Lower lobe of right lung (tissue), 2 donors: ENCODE measurements at places on chromosomes 16 and 17. TPM values are rescaled to one million over a fixed set of nuclear protein-coding genes. Genes with fewer than 3 reads are reported as not detected.

The CCDC40 gene
- total RNA-seq = 14.1 TPM

The GAST gene
- total RNA-seq = not detected

The CDK5R1 gene
- total RNA-seq = 1.3 TPM

The KRT36 gene
- total RNA-seq = not detected

The NPIPA5 gene
- 12.3 TPM for total RNA-seq

The TNFRSF17 gene
- total RNA-seq = 1.4 TPM

The PIRT gene
- not detected for total RNA-seq

DNA sequence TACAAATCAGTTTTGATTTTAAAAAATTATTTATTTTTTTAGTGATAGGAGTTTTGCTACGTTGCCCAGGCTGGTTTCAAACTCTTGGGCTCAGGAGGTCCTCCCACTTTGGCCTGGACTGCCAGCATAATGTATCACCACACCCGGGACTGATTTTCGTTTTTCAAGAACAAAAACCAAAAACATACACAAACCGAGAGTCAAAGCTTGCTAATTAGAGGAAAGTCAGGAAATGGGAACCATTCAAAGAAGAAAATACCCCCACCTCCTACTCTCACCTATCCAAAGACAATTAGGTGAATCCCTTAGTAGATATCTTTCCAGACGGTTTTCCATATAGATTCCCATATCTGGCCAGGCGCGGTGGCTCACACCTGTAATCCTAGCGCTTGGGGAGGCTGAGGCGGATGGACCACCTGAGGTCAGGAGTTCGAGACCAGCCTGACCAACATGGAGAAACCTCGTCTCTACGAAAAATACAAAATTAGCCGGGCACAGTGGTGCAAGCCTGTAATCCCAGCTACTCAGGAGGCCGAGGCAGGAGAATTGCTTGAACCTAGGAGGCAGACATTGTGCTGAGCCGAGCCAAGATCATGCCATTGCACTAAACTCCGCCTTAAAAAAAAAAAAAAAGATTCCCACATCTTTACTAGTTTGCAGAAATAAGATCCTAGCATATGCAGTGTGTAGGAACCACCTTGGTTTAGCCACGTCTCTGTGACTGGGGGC lies 883 bp upstream of the SPN start:
- peak overlapping the region; percentile 72 for H3K27ac ChIP-seq
- no peaks in the 10 kb centered on the region for H3K27me3 ChIP-seq
- DNase-seq = no peak
- peak overlapping the region; percentile 59 for H3K4me3 ChIP-seq

GRCh38 chr17:20008242-20009051 lies 712 bp upstream of the SPECC1 start:
- H3K27ac ChIP-seq = no peak overlapping the region
- no peaks in the 10 kb centered on the region for H3K36me3 ChIP-seq
- peak; percentile 54 for DNase-seq
- peaks cover 59% of the 10 kb centered on the region for H3K27me3 ChIP-seq

DNA sequence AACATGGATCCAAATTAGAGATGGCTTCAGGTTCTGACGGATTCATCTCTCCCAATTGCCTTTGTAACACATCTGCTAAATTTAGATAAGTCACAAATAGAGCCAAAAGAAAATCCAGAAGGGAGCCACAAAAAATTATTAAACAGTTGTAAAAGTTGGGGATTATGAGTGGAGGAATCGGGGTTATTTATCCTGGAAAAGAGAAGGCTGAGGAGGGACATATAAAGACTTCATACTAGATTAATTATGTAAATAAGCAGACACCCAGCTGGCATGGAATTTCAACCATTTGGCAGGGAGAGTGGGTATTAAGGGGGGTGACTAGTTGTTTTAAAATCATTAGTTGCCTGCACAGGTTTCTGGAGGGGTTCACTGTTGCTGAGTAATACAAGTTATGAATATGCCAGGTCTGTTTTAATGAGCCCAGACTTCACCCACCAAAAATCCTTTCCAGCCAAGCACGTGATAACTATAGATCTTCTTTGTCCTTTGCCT lies 89.6 kb downstream of the CDH13 start:
- no peak overlapping the region for H3K4me3 ChIP-seq
- no peak overlapping the region for H3K27ac ChIP-seq
- no peaks in the 10 kb centered on the region for H3K27me3 ChIP-seq

DNA sequence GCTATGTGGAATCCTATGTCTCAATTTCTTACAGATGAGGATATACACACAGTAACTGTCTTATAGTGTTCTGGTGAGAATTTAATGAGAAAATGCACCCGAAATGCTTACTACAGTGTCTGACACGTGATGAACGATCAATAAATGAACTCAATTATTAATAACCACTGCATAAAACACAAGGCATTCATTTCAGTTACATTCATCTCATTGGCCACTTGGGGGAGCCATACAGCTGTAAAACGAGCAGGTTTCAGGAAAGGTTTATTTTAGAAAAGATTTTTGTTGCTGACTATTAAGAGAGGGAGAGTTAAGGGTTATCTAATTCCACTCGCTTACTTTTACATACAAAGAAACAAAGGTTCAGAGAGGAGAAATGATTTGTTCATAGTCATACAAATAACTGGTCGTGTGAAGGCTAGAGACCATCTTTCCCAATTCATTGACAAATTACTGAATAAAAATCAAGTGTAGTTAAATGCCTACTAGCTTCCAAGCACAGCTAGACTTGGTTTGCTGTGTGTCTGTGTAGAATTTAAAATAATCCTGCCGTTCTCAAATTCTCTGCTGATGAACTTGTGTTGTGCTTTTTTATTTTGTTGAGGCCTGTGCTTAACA lies 160.1 kb downstream of the MAP2K4 start:
- H3K4me3 ChIP-seq = no peak overlapping the region
- H3K36me3 ChIP-seq = no peaks in the 10 kb centered on the region
- no peak overlapping the region for H3K27ac ChIP-seq
- H3K27me3 ChIP-seq = no peaks in the 10 kb centered on the region
- no peaks in the 10 kb centered on the region for H3K4me1 ChIP-seq
- no peak for DNase-seq

GRCh38 chr16:24471561-24472350 lies 67.6 kb upstream of the RBBP6 start:
- H3K36me3 ChIP-seq = no peaks in the 10 kb centered on the region
- H3K27me3 ChIP-seq = no peaks in the 10 kb centered on the region
- H3K4me3 ChIP-seq = no peak overlapping the region
- H3K4me1 ChIP-seq = no peaks in the 10 kb centered on the region

GRCh38 chr16:11742093-11742535 lies 543 bp downstream of the TXNDC11 start:
- H3K36me3 ChIP-seq = peaks cover 18% of the 10 kb centered on the region
- peak overlapping the region; percentile 93 for H3K4me3 ChIP-seq
- no peaks in the 10 kb centered on the region for H3K27me3 ChIP-seq
- H3K4me1 ChIP-seq = peaks cover 46% of the 10 kb centered on the region
- DNase-seq = peak; percentile 76

DNA sequence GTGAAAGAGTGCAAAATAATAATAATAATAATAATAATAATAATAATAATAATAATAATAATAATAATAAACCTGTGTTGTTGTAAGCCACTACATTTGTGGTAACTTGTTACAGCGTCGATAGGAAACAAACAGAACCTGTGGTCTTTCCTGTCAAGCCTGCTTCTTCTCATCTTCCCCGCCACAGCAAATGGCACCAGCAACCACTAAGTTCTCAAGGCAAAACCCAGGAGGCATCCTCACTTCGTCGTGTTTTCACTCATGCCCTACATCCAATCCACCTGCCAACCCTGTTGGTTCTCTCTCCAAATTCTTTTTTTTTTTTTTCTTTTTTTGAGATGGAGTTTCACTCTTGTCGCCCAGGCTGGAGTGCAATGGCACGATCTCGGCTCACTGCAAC lies 34.2 kb downstream of the ITGAE start:
- H3K4me1 ChIP-seq = no peaks in the 10 kb centered on the region
- H3K27ac ChIP-seq = no peak overlapping the region
- no peak for DNase-seq
- no peaks in the 10 kb centered on the region for H3K27me3 ChIP-seq
- no peaks in the 10 kb centered on the region for H3K36me3 ChIP-seq

DNA sequence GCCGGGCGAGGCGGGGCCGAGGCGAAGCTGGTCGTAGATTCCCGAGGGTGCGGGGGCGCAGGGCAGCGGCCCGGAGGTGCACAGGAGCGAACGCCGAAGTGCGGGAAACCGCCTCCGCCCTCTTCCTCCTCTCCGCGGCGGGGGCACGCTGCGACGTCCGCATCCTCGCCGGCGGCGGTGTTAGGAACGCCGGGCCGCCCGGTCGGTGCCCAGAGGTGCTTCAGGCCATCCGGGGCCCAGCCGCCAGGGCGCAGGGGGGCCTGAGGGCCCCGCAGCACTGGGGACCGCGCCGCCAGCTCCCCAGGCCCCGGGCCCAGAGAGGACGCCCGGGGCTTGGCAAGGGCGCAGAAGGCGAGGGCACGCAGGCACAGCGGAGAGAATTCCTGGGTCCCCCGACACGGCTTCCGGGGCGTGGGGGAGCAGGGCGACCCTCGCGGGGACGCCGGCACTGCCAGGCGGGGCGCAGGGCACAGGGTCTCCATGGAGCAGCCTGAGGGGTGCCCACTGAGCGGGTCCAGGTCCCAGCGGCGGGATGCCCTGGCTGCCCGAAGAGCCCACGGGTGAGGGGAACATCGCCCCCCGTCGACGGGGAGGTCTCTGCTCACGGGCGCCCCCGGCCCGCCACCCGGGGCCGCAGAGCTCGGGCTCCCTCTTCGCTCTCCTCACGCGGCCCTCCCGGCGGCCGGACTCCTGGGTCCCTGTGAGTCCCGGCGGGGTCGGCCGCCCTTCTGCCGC lies 576 bp downstream of the EPOP start:
- H3K27ac ChIP-seq = peak overlapping the region; percentile 25
- peak overlapping the region; percentile 61 for H3K4me3 ChIP-seq
- no peaks in the 10 kb centered on the region for H3K36me3 ChIP-seq
- peaks cover 31% of the 10 kb centered on the region for H3K4me1 ChIP-seq

- H3K27ac ChIP-seq = no peak overlapping the region
- H3K4me1 ChIP-seq = no peaks in the 10 kb centered on the region
- peaks cover 4% of the 10 kb centered on the region for H3K27me3 ChIP-seq
- H3K36me3 ChIP-seq = no peaks in the 10 kb centered on the region
- DNase-seq = no peak
- H3K4me3 ChIP-seq = no peak overlapping the region
These were observed 156.5 kb upstream of the WSCD1 start for GRCh38 chr17:5913641-5914040.

DNA sequence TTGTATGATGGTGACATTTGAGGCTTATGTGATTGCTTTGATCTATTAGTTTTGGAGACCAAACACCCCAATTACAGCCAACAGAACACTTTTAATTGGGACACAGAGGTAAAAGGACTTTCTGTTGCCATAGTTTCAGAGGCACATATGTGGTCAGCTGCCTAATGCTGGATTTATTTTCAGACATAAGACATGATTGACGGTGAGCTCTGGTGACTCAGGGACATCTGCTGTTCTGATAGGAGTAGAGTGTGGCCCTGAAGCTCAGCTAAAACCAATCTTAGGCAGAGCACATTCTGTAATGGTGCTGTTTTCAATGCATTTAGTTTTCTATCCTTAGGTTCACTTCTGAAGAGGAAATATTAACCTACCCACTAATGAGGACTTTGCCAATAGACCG lies 247.1 kb downstream of the UTP18 start:
- H3K27ac ChIP-seq = no peak overlapping the region
- H3K4me1 ChIP-seq = no peaks in the 10 kb centered on the region
- no peaks in the 10 kb centered on the region for H3K27me3 ChIP-seq
- H3K36me3 ChIP-seq = no peaks in the 10 kb centered on the region
- no peak overlapping the region for H3K4me3 ChIP-seq

- no peaks in the 10 kb centered on the region for H3K27me3 ChIP-seq
- H3K36me3 ChIP-seq = peaks cover 5% of the 10 kb centered on the region
- peaks cover 24% of the 10 kb centered on the region for H3K4me1 ChIP-seq
These were observed 2.9 kb upstream of the RNPS1 start for GRCh38 chr16:2270588-2271470.

GRCh38 chr16:29686740-29687332 lies 7.9 kb downstream of the QPRT start:
- DNase-seq = no peak
- no peak overlapping the region for H3K4me3 ChIP-seq
- H3K27me3 ChIP-seq = no peaks in the 10 kb centered on the region

GRCh38 chr16:35185366-35186044 lies 1726.1 kb downstream of the TP53TG3F start:
- H3K36me3 ChIP-seq = no peaks in the 10 kb centered on the region
- H3K4me3 ChIP-seq = no peak overlapping the region
- no peak for DNase-seq
- H3K27me3 ChIP-seq = no peaks in the 10 kb centered on the region
- no peak overlapping the region for H3K27ac ChIP-seq

DNA sequence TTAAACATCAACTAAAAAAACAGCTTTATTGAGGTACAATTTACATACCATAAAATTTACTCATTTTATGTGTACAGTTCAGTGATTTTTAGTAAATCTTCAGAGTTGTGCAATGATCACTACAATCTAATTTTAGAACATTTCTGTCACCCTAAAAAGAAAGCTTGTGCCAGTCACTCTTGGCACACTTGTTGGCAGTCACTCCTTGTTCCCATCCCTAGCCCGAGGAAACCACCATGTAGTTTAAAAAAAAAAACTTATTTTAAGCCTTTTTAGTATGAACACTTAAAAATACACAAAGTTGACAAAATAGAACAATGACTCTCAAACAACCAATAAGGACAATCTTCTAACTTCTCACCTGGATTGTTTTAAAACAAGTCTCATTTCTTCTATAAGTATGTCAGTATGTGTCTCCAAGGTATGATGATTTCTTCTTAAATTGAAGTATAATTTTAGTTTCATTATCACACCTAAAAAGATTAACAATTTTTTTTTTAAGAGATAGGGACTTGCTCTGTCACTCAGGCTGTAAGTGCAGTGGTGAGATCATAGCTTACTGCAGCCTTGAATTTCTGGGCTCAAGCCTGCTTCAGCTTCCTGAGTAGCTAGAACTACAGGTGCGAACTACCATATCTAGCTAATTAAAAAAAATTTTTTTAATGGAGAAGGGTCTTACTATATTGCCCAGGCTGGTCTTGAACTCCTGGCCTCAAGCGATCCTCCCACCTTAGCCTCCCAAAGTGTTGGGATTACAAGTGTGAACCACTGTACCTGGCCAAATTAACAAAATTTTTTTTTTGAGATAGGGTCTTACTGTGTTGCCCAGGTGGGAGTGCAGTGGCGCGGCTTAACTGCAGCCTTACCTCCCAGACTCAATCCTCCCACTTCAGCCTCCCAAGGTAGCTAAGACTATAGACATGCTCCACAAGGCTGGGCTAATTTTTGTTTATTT lies 53.2 kb downstream of the PPM1E start:
- no peak overlapping the region for H3K4me3 ChIP-seq
- DNase-seq = no peak
- no peak overlapping the region for H3K27ac ChIP-seq
- H3K4me1 ChIP-seq = no peaks in the 10 kb centered on the region

DNA sequence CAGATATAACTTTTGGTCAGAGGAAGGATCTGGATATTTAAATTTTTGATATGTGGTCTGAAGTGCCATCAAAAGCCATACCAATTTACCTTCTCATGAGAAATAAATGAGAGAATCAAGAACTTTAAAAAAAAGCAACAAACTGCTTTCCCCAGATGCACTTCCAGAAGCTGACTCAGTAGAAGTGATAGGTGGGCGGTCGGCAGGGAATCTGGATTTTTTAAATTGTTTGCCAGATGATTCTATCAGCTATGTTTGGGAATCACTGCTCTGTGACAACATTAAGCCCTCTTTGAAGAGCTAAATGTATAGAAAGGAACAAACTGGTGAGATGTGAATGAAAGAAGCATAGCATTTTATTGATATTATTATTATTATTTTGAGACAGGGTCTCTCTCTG lies 19.2 kb downstream of the CDH3 start:
- no peak for DNase-seq
- H3K4me3 ChIP-seq = no peak overlapping the region
- no peaks in the 10 kb centered on the region for H3K4me1 ChIP-seq
- no peak overlapping the region for H3K27ac ChIP-seq
